ENCODE measurements at places on chromosomes 11 and 22. TPM values are rescaled to one million over a fixed set of nuclear protein-coding genes. Genes with fewer than 3 reads are reported as not detected.

Gene SLC37A2
- total RNA-seq, result 3.3 TPM

Gene RASGRP2
- total RNA-seq, result 1.8 TPM

Gene CLTCL1
- 13.7 TPM for total RNA-seq

Gene OSBP2
- 2.4 TPM for total RNA-seq

Gene AIP
- 20.3 TPM for total RNA-seq

Data from neural progenitor cell (in vitro differentiated cells).